ENCODE measurements at places on chromosomes 12 and 14.

DNA sequence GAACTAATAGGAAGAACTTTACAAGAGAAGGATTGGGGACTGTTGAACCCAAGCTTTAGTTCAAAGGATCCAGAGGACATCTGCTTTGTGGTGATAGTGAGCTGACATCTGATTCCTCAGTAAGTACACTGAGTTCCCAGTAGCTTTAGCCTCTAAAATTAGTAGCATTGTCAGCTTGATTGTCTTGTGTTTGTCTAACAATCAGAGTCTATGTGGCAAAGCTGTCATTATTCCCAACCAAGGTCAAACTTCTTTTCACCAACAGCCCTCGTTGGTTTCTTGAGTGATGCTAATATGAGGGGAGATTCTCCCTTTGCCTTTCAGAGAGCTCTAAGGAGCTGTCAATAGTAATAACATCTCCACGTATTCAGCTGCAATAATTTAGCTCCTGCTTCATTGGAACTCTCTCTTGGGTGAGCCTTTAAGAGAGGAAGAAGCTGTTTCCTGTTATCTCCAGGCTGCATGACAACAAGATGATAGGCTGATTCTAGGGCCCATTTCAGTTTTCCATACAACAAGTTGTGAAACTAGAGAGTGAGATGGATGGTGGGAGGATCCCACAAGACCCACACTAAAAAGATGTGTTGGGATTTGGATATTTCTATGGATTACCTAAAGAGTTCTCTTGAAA, 46.7 kb downstream of the TGFB3 start:
- no peak for DNase-seq

- DNase-seq = no peak
Observed at GRCh38 chr12:5982106-5982505, 37.0 kb upstream of the ANO2 start.

DNA sequence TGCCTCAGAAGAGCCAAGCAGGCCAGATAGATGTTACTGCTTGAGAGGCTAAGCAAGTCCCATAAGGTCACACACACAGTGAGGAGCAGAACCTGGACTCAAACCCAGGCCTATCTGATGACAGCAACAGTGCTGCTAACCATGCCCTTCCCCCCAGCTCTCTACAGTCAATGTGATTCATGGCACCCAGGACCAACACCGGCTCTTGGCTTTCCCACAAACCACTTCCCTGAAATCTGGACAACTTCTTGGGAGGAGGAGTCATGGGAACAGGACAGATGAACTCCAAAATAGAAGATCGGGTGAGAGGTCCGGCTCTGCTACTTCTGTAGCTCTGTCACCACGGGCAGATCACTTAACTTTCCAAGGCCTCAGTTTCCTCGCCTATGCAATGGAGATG, 716 bp upstream of the PTGDR start:
- DNase-seq = no peak

- DNase-seq = no peak
Observed at GRCh38 chr12:132309596-132310086, 19.7 kb downstream of the GALNT9 start.

GRCh38 chr12:43760396-43760795, 1.6 kb downstream of the IRAK4 start:
- no peak for DNase-seq

DNA sequence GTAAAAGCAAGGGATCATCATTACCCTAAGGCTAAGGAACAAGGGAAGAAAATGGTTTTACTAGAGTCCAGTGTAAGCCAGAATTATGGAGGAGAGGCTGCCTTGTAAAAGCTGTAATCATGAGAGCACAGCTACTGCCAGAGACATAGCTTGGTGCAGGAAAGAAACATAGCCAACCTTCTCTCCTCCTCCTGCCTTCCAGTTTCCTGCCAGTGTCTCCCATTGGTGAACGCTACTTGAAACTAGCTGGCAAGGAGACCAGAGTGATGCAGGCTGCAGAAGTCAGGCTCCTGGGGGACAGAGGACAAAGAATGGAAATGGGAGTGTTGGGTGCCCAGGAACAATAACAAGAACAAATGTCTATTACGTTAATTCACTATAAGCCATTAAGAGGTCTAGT, 158.5 kb downstream of the NELL2 start:
- no peak for DNase-seq

DNA sequence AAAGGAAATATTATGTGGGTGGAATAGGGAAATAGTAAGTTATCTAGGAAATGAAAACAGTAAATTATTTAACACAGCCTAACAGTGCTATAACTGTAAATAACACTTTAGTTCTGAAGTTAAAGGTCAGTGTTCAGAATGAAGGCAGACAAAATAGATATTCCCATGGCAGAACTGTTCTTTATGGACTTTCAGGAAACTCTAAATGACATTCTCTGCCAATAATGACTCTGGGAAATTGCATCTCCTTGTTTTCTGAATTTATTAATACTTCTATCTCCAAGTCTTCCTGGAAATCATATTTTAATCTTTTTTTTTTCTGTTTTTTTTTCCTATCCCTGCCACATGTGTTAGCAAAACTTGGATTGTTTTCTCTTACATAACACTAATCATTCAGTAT, 101.4 kb downstream of the PDE3A start:
- DNase-seq = no peak

GRCh38 chr12:75961878-75962277, 69.7 kb downstream of the PHLDA1 start:
- DNase-seq = no peak

- DNase-seq = no peak
Observed at GRCh38 chr14:80930836-80931389, 10.6 kb downstream of the CEP128 start.

DNA sequence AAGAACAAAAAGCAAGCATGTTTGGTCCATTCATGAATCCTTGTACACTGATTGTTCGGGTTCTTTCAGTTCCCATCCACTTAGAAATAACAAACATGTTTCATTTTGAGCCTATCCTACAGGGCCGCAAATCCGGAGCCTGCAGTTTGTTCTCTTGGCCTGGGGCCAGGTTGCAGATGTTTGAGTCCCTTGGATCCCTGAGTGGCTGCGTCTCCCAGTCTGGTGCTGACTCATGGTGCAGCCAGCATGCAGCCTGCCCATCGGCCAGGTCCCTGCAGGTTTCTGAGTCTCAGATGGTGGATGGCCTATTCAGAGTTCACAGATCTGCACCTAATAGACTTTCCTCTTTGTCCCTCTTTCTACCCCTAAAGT, 1.9 kb upstream of the DYNC1H1 start:
- no peak for DNase-seq

DNA sequence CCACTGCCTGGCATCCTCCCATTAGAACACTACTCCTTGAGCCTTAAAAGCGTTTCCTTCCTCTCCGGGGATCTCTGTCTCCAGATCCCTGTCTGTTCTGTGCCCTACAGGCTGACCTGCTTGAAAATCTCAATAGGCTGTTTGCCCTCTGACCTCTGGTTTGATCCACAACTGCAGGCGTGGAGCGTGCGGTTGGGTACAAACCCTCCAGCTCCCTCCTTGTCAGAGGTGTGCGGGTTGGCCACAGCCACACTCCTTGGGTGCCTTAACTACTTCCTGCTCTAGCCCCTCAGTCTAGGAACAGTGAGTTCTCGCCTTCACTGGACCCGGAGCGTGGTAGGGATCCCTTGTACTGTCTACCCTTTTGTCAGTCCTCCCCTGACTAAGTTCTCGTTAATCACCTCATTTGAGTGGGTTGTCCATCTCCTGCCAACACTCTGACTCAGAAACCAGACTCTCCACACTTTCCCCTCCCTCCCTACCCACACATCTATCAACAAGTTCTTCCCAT, 33.1 kb downstream of the CMKLR1 start:
- no peak for DNase-seq

GRCh38 chr14:66206554-66206953, 279.6 kb upstream of the CCDC196 start:
- DNase-seq = no peak

DNA sequence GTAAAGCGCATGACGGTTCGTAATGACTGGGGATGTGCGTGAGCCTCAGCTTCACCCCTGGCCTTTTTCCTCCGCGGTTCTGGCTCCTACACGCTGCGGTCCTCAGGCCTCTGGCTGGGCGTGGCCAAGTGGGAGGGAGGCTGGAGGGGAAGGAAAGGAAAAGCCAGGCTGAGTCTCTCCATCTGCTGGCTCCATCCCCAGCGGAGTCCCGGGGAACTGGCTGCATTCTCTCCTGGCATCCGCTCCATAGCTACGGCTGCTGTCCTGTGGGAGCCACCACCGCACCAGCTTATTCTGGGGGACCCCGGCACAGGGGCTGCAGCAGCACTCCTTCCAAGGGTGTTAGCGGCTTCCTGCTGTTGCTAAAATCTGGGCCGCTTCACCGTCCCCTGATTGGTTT, 68.2 kb upstream of the SLC24A4 start:
- no peak for DNase-seq

DNA sequence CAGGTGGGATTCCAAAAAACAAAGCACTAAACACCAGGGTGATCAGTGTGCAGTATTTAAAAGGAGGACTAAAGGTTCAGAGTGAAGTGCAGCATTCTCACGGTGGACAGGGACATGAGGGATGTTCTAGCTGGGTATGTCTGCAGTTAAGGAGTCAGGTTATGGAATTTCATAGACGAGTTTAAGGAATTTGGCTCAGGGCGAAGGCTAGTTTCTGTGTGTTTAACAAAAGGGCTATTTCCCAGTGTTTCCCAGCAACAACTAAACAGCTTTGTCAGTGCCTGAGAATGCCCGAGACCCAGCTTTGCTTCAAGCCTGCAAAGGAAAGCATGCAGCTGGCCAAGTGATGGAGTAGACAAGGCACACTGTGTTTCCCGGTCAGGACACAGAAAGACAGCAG, 7.0 kb downstream of the KRT1 start:
- DNase-seq = no peak

- no peak for DNase-seq
Observed at GRCh38 chr12:57543581-57543980, 3.4 kb downstream of the DCTN2 start.

DNA sequence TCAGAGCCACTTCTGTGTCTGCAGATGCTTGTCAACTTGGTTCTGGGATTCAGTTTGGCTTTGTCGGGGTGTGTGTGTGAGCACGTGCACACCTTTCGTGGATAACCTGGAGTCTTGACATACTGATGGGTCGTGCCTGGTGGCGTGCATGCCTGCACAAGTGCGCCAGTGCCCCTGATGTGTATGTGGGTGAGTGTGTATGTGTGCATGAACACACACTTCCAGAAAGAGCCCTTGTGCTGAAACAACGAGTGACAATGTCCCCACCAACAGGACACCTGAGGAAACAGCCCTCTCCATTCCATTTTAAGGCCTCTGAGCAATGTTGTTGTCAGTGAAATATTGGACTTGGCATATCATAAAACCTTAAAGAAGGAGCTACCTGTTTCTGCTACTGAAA, 53.9 kb downstream of the SMUG1 start:
- no peak for DNase-seq

GRCh38 chr12:94178882-94179281, 30.5 kb downstream of the PLXNC1 start:
- no peak for DNase-seq

DNA sequence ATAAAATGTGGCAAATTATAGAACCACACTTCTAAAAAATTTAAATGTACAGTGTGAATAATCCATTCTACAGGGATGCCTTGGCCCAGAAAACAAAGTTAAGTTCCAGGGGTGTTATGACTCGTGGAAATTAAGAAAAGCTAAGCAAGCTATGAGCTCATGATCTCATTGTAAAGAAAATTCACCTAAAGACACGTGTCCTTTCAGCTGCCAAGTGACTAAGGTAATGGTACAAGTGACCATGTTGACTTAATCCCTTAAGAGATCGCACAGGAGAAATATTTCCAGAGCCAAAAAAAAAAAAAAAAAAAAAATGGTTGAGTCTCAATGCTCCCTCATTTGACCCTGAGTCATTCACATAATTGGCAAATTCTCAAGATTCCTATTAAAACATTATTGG, 51.4 kb upstream of the ANO2 start:
- no peak for DNase-seq

DNA sequence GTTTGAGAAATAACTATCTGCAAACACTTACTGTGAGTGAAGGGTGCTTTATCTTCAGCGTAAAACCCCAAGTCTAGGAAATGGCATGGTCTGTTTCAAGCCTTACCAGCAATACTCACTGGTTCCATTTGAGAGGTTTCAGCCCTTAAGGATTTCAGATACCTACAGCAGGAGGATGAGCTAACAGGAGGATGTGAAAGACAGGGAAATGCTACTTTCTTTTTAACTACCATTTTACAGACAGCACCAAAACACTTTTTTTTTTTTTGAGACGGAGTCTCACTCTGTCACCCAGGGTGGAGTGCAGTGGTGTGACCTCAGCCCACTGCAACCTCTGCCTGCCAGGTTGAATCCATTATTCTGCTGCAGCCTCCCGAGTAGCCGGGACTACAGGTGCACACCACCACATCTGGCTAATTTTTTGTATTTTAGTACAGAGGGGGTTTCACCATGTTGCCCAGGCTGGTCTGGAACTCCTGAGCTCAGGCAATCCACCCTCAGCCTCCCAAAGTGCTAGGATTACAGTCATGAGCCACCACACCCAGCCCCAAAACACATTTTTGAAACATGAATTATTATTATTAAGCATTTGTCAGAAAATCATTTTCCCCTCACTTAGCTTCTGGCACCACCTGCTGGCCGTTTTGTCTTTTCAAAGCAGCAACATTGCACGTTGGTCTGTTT, 4.6 kb downstream of the MTRFR start:
- DNase-seq = peak; percentile 64

DNA sequence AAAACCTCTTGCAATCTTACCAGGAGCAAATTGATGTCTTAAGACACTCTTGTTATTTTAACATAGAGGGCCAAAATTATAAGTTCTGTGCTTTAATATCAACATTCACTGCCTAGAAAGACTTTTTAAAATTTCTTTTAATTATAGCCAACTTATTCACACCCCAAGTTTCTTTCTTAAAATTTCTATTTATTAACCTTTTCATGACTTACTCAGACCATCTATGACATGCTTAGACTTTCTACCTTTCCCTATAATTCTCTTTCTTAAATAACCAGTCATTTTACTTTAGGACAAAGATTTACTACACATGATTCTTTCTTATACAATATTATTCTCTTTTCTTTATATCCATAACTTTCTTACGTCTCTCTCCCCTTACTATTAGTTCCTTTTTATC, 220.4 kb downstream of the NUBPL start:
- no peak for DNase-seq

DNA sequence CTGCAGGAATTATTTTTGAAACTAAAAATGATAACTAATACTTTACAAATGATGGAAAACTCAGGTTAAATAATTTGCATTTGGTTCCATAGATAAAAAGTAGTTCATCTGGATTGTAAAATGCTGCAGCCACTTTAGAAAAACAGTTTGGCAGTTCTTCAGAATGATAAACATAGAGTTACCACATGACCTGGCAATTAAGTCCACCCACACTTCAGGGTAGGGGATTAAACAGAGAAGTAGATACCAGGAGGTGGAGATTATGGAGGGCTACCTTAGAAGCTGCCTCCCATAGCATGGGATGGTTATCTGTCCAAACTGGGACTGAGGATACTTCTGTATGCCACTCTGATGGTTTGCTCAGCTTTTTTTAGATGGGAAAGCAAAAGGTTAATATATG, 22.2 kb downstream of the ARF6 start:
- no peak for DNase-seq

All from stimulated activated CD4-positive, alpha-beta T cell treated with anti-CD3 and anti-CD28 coated beads, Interleukin-1b, Interleukin-23, amount 100 ng/mL, for 1 hour (primary cell).